Activated CD4-positive, alpha-beta T cell treated with anti-CD3 and anti-CD28 coated beads for 36 hours (primary cell): ENCODE measurements at places on chromosomes 11 and 22. TPM values are rescaled to one million over a fixed set of nuclear protein-coding genes. Genes with fewer than 3 reads are reported as not detected.

Gene ARHGEF17
- not detected for total RNA-seq

Gene RTN4R
- 2.2 TPM for total RNA-seq

- no peaks in the 10 kb centered on the region for H3K4me1 ChIP-seq
- no peak overlapping the region for H3K4me3 ChIP-seq
- no peak for DNase-seq
Observed at GRCh38 chr11:41056892-41057569, 402.4 kb downstream of the LRRC4C start.

GRCh38 chr11:67449116-67449844 lies 3.2 kb downstream of the GPR152 start:
- no peak overlapping the region for H3K27ac ChIP-seq
- no peaks in the 10 kb centered on the region for H3K36me3 ChIP-seq
- H3K4me1 ChIP-seq, result peaks cover 53% of the 10 kb centered on the region
- no peaks in the 10 kb centered on the region for H3K27me3 ChIP-seq

GRCh38 chr11:61732705-61733104 lies 19.7 kb upstream of the MYRF start:
- no peak overlapping the region for H3K4me3 ChIP-seq
- no peaks in the 10 kb centered on the region for H3K36me3 ChIP-seq
- no peaks in the 10 kb centered on the region for H3K27me3 ChIP-seq
- DNase-seq, result no peak
- peaks cover 2% of the 10 kb centered on the region for H3K4me1 ChIP-seq
